ENCODE measurements at places on chromosomes 2 and 18.
A peak's percentile ranks its signal among the peaks of the same experiment; 100 is the strongest.

- DNase-seq, result no peak
Measured at GRCh38 chr18:75167137-75167536, 41.8 kb downstream of the PTGR3 start.

GRCh38 chr2:231781798-231782726 is 980 bp upstream of the PDE6D start:
- peak; percentile 50 for DNase-seq

GRCh38 chr2:62485761-62486438 is 20.1 kb downstream of the TMEM17 start:
- no peak for DNase-seq

- no peak for DNase-seq
Measured at GRCh38 chr18:38427234-38427633, 861.6 kb upstream of the CELF4 start.

GRCh38 chr18:24734058-24734457 is 273.6 kb downstream of the HRH4 start:
- DNase-seq, result no peak

GRCh38 chr2:120396861-120397811 is 51.2 kb downstream of the INHBB start:
- no peak for DNase-seq

GRCh38 chr18:58499527-58500221 is 129.2 kb downstream of the ALPK2 start:
- no peak for DNase-seq

GRCh38 chr18:9038277-9038871 is 64.1 kb upstream of the NDUFV2 start:
- no peak for DNase-seq

DNA sequence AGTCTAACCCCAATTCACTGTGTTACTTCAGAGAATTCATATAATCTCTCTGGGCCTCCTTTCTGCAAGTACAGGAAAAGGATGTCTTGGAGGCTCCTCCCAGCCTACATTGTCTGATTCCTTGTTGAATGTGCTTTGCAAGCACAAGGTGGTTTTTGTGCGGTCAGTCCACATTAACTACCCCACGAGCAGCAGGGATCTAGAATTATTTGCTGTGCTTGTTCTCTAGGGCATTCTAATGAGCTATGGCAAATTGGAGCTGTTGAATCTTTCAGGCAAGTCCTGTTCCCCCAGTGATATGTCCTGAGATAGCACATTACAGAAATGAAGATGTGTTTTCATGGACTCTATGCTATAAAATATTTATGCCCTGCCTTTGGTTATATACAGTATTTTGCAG is 349.4 kb downstream of the SLC4A3 start:
- DNase-seq, result no peak

GRCh38 chr18:75052475-75052874 is 156.5 kb downstream of the PTGR3 start:
- no peak for DNase-seq

DNA sequence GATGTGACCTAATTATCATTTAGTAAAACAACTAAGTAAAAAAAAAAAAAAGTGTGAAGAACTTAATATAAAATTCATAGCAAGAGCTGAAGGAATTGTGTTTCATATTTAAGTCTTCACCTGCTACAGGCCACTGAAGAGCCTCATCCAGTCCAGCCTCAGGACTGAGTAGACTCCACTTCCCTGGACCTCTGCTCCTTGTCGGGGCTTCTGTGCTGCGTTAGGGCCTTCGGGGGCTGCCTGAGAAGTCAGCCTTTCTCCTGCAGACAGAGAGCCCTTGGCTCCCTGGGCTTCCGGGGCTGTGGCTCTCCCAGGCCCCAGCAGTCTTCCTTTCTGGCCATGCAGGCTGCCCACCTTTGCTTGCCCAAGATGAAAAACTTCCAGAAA is 95.5 kb downstream of the MTCL1 start:
- DNase-seq, result no peak

GRCh38 chr2:59684771-59685166 is 868.7 kb downstream of the BCL11A start:
- no peak for DNase-seq

DNA sequence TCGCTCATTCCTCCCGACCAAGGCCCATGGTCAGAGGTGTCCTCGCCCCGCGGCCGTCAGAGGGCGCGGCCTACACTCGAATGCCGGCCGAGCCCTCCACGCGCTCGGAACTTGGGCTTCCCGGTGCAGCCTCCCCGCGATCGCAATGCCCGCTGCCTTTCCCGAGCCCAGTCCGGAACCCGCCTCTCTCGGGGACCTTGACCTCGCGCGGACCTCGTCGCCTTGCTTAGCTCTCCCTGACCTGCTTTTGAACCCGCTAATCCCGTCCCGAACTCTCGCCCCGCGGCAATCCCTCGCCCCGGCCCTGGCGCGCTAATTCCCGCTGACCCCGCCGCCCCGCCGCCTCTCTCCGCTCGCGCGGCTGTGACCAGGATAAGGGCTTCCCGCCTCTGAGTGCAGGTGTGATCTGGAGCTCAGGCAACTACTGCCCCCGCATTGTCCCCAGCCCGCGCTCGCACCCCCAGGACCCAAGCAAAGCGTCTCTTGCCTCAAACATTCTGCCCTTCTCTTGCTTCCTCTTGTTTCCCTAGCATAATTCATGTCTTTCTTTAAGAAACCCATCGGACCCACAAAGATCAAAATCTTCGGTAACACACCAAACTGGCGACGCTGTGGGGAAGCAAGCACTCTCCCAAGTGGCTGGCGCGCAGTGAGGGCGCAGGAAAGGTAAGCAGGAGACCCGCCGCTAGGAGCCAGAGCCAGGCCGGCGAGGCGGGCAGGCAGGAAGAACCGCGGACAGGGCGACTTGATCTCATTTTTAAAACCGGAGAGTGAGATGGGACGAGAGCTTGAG is 46.6 kb upstream of the ATP6V1B1 start:
- no peak for DNase-seq

GRCh38 chr2:235496239-235496621 is 2.4 kb downstream of the AGAP1 start:
- no peak for DNase-seq

GRCh38 chr2:58922245-58922644 is 681.1 kb upstream of the FANCL start:
- no peak for DNase-seq

DNA sequence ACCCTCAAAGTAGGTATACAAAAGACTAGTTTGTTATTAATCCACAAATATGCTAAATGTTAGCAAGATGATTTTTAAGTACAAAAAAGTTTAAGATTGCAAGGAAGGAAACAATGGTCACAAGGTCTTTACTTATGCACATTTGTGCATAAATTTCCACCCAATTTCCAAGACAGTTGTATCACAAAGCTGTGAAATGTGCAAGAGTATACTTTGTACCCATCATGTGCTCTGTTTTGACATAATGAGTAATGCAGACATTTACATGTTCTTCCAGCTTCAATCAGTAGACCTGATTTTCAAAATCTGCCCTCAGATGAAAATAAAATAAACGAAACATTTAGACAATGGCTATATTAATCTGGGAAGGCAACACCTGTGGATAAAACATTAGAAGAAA is 27.0 kb downstream of the SLC5A7 start:
- DNase-seq, result no peak

DNA sequence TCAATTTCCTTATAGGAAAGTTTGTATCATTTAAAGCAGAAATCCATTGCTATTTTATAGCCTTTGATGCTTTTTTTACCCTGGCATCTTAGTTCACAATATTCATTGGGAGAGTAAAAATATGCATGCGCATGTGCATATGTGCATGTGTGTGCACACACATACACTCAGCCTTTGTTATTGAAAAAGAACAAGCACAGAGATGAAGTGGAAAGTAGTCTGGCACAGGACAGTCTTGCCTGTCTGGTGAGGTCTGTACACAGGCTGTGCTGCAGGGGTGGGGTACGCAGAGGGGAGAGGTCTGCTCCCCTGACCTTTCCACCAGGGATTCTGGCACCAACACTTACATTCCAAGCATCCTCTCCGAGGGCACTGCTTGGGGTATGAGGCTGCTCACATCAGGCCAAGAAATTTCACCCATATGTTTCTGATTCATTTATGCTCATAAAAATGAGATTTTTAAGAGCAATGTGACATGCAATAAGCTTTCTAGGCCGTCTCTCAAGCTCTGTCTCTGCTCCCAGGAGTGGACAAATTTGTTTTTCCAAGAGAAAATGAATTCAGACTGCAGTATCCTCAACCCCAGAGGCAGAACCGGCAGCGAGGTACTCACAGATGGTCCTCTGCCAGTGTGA is 237.2 kb downstream of the INSIG2 start:
- no peak for DNase-seq

DNA sequence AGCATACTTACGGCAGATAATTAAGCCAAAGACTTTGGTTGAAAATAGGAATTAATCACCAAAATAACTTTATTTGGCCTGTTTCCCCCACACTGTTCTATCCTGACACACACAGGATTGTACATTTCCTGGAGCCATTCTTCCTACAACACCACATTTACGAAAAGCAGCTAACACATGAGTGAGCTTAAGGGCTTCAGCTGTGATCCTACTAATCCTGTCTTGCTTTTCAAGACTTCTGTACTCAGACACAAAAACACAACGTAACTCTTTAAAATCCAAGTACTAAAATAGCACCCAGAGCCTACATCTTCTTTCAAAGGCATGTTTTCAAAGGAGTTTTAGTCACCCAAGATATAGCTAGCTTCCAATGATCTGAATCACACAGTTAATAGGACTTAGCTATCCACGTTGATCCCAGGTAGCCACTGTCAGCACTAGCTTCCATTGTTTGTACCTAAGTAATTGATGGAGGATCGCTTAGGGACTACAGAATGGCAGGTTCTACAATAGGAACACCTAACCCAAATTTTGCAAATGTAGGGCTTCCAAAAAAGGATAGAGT is 42.8 kb upstream of the TTC39C start:
- DNase-seq, result no peak

DNA sequence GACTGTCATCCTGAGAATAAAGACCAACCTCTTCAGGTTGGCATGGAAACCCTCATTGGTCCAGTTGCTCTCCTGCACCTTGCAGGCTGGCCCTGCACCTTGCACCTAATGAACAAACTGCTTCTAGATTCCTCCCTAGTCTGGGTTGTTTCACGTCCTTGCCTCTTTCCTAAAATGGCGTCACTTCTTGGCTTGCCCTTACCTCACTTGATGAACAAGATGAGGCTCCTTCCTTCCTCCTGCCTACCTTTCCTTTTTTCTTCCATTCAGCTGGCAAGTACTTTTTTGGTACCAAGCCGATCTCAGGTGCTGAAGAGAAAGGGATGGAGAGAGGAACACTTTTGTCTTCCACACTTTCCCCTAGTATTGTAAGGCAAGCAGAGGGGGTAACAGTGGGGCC is 74.5 kb downstream of the MYCN start:
- DNase-seq, result no peak

DNA sequence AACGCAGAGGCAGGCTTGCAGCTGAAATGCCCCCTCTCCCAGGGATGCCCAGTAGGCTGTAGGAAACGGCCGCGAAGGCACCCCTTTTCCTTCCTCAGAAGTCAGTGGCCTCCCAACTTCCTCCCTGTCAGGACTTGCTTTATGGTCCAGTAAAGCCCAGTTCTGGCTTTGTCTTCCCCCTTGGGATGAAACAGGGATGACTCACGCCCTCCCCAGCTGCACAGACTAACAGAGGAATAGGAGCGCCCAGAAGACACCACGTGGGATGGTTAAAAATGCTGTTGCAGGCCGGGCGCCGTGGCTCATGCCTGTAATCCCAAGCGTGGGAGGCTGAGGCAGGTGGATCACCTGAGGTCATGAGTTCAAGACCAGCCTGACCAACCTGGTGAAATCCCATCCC is 6.9 kb downstream of the CREG2 start:
- no peak for DNase-seq
